Cortex of kidney (tissue), 1 donor: ENCODE measurements at places on chromosomes 5 and 9.

DNA sequence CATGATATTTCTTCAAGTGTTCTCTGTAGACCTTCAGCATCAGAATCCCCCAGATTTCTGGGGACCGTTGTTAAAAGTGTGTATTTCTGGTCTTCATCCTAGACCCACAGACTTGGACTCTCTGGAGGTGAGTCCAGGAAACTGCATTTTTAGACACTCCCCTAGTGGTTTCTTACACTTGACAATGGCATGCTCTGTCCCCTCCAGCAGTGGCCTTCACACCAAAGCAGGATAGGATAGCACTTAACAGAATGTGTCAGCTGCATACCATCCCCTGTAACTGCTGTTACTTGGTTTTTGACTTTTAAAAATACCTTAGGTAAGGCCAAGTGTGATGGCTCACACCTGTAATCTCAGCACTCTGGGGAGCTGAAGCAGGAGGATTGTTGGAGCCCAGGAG, 20.8 kb downstream of the CDO1 start:
- DNase-seq: no peak

GRCh38 chr5:133340822-133341221, 271.5 kb downstream of the FSTL4 start:
- no peak for DNase-seq

DNA sequence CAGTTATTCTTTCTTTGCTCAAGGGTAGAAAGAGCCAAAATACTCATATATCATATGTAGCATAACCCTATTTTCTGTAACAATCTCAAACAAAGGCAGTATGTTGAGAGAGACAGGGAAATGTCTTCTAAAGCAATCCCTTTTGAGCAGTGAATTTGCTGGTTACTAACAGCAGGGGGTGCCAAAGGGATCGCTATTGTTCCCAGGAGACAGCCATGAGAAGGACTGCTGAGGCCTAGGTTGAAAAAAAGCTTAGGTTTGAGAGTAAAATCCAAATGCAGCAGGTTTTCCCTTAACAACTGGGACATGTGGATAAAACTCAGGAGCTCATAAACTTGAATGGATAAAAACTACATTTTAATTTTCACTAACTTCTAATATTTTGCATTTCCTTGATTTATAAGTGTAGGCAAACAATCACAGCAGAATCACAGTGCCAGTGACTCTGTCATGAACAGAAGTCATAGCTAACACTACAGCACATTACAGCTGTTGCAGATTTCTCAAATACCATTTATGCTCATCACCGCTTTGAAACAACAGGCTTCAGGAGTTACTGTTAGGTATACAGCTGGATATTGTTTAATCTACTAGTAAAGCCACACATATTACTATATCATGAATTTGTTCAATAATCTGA, 148.4 kb downstream of the MAPKAP1 start:
- no peak for DNase-seq

DNA sequence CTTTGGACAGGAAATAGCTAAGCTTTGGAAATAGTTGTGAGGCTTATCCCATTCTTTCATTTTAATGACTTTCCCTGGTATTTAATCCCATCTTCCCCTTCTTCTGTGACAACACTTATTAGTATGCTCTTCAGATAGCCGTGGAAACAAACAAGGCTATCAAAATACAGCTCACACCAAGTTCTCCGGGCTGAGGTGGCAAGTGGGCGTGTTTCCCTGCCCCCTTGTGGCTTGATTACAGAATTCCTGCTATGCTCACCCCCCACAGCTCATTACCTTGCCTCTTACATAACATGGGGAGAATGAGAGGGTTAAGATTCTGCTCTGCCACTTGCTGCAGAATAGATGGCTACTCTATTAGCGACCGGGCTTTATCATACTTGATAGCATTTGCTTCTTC, 437.1 kb upstream of the TLE4 start:
- DNase-seq: no peak

DNA sequence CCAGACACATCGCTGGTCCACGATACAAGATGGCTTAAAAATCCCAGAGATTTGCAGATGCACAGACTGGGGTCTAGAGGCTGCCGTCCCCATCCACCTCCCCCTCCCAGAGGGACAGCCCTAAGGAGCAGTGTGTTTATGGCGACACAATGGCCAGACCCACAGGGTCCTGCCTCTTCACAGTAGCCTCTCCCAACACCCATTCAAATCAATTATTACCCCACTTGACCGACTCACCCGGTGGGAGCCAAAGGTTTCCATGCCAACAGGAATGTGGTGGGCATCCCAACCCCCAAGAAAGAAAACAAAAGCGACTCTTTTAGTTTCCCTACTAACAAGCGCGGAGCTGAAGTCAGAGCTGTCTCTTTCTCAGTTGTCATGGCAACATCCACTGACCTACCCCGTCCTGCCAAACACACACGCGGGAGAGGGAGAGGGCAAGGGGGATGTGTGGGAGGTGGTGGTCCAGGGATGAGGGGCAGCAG, 209.0 kb downstream of the TTLL11 start:
- DNase-seq: no peak
